ENCODE measurements at places on chromosomes 3 and 15.

- DNase-seq, result no peak
Observed at GRCh38 chr3:45832699-45833098, 9.2 kb downstream of the LZTFL1 start.

DNA sequence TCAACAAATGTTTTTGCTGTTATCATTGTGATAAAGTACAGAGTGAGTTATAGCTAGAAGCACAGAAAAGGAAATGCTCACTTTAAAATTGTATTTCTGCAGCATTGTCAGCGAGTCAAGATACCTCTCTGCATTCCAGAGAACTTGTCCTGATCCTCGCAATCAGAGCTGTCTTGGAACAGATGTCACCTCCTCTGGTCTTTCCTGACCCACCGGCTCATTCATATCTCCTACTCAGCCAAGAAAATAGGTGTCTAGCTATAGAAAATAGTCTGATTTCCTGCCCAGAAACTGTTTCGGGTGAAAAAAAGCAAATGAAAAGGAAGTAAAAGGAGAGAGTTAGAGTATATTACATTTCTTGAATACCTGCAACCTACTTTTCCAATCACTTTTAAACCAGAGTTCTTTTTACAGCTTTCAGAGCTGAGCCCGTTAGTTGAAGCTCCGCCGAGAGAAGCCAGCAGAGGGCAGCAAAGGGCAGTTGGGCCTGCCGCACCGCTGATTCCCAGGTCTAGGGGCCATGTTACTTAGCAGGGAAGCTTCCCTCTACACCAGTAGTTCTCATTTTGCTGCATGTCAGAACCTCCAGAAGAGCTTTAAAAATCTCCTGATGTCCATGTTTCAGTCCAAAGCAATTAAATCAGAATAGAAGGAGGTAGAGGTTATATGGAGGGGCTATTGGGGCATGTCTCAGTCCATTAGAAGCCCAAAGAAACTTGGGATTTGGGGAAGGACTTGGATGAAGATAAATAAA is 185.7 kb upstream of the THRB start:
- peak; percentile 20 for DNase-seq

DNA sequence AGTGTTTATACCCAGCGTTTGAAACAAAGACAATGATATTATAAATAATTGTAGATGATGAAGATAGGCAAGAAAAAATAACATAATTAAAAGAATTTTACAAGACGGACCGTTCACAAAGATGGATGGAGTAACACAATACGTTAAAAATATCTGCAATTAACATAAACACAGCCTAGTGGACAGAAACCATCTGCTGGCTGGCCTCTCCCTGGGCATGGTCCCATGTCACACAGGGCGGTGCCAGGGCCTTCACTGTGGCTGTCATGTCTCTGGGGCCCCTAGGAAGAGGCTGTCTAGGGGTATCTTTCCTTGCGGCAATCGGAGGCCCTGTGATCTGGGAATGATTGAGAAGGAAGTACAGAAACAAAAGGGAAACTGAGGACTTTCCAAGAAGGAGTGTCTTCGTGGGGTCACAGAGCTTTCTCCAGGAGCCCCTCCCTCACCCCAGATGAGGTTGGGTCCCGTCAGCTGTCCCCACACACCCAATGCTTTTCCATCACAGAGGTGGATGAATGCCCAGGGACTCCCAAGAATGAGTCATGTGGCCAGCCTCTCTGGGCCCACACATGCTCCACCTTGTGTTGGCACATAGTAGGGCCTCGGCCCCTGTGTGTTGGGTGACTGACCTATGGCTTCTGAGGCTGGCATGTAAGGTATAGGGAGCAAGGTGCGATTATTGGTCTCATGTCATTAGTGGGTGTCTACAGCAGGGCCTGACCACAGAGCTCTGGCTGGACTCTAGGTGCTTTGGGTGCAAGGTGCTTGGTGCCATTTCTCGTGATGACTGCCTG is 87.1 kb downstream of the DNAJB8 start:
- DNase-seq, result no peak

GRCh38 chr3:107065094-107065861 is 312.0 kb upstream of the CCDC54 start:
- DNase-seq, result no peak

DNA sequence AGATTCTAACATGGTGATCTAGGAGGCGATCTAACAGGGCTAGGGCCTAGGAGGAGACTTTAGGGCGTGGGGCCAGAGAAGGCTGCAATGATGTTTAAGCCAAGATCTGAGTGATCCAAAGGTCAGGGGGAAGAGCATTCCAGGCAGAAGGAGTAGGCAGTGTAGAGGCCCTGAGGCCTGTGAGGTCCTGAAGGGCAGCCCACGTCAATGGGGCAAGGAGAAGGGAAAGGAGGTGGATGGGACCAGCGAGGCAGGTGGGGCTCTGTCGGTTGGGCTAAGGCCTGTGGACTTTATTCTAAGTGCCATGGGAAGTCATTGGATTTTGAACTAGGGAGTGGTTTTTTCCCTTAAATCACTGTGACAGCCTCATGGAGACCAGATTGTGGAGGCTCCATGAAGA is 10.2 kb upstream of the DNAH1 start:
- DNase-seq, result no peak

DNA sequence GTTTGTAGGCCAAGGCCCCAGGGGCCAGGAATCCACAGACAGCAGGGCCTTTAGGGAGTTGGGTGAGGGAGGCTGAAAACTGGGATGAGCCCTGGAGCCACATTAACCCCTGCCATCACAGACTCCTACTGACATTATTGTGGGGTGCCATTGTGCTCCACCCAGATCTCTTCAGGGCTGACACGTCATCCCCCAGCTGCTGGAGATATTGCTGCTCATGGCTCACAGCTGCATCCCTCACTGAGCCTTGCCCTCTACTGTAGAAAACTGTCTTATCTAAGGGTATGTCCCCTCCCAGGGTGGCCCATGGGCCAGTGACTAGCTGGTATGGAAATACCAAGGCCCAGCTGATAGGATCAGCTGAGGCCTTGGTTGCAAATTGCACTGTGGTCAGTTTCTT is 87.3 kb upstream of the PRR23C start:
- no peak for DNase-seq

DNA sequence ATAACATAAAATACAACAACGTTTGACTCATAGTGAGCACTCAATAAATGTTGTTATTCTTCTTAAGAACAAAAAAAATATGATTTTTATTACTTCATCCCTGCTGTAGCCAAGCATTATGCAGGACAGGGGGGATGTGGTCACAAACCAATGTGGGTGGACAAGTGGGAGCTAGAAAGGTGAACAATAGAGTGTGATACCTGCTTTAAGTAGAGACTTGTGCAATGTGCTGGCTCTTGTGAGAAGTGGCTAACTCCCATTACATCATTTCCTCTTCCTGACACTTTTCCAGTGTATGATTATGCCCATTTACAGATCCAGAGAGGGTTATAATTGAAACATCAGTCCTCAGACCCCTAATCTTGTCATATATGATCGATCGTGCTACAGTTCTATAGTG is 193.6 kb downstream of the UBE2E2 start:
- DNase-seq, result no peak

DNA sequence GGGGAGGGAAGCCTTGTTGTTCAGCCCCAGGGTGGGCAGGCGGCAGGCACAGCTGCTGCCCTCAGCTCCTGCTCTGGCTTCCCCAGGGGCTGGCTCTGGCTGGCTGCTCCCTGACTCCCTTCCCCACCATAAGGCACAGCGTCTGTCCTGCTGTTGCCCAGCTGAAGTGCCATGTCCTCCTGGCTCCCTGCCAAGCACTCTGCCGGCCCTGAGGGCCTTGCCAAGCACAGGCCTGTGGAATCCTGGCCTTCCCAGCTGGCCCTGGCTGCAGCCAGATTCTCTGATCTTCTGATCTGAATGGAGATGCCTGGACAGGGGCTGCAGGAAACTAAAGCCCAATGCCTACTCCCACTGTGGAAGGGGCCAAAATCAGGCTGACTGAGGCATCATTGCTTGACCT is 1.1 kb downstream of the IQCF6 start:
- no peak for DNase-seq

DNA sequence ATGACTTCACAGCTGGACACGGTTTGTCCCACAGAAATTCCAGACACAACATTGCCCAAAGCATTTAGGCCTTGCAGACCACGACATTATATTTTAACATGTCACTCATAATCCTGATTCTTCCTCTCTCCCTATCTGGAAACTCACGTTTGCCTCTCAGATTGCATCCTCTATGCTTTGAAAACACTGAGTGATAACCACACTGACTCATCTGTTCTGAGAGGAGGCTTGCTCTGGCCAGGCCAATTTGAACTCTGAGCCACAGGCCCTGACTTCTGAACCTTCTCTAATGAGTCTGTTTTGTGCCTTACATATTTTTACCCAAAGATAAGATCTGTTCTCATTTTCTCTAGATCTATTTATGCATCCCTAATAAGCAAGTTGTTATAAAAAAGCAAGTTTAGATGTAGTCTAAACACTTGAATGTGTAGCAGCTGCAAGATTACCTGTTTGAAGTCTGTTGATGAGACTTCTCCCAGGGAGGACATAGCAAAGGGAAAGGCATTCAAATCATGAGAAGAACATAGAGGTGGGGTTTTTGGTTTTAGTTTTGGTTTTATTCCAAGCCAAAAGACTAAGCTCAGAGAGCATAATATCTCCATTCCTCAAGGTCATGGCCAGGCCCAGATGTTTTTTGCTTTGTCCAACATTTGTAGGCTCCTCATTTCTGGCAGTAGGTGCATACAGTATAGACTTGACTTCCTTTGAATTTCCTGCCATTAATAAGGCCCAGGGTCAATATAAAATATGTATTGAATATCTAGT is 234.4 kb upstream of the LRTM1 start:
- no peak for DNase-seq

- no peak for DNase-seq
Observed at GRCh38 chr3:43213631-43214030, 72.7 kb upstream of the SNRK start.

- DNase-seq, result no peak
Observed at GRCh38 chr15:87710406-87710805, 546.1 kb downstream of the NTRK3 start.

DNA sequence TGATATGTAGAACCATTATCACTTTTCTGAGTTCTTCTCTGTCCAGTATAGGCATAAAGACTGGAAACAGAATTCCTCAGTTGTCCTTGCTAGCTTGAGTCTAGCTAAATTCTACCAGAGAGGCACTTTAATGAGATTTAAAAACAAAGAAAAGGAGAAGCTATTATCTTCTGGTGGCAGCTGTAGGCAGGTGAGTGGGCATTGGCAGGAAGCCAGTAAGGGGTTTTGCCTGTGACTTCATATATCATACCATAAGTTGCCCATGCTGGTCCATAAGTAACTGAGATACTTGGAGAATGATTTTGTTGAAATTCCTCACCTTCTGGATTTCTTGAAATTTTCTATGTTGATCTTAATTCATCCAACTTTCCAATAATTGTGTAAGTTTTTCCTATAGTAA is 402.3 kb upstream of the TGFBR2 start:
- no peak for DNase-seq

- DNase-seq, result peak; percentile 77
Observed at GRCh38 chr15:69729167-69729748, 276.6 kb downstream of the RPLP1 start.

GRCh38 chr3:3998140-3998922 is 199.1 kb downstream of the LRRN1 start:
- DNase-seq, result peak; percentile 20

GRCh38 chr3:107981471-107982111 is 109.2 kb downstream of the CD47 start:
- DNase-seq, result no peak

DNA sequence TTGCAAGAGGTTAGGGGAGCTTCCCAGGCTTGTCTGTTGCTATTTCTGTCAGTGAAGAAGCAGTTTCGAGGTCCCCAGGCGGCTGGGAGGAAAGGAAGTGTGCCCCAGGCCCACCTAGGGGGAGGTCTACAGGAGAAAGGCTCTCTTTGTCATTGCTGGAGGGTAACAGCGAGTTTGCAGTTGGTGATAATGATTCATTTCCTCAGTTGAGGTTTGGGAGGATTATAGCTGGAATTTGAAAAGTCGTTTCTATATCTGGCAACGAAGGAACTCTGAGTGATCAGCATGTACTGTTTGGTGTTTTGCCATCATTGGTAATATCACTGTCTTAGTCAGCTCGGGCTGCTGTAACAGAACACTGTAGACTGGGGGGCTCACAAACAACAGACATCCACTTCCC is 65.5 kb upstream of the UBE3A start:
- DNase-seq, result no peak

DNA sequence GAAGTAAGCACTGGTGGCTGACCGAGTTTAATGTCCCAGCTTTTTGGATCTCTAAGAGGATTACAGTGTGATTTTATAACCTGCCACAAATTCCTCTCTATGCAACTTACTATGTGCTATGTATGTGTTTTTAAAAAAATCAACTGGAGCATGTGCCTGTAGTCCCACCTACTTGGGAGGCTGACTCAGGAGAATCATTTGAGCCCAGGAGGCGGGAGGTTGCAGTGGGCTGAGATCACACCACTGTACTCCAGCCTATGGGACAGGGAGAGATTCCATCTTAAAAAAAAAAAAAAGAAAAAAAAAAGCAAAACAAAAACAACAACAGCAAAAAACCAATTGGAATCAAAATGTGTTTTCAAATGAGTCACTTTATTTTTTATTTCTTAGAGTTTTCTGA is 29.6 kb downstream of the DUT start:
- no peak for DNase-seq
